ENCODE measurements at places on chromosomes 2 and 18.

- no peak for DNase-seq
Measured at GRCh38 chr2:866009-866680, 84.5 kb upstream of the SNTG2 start.

DNA sequence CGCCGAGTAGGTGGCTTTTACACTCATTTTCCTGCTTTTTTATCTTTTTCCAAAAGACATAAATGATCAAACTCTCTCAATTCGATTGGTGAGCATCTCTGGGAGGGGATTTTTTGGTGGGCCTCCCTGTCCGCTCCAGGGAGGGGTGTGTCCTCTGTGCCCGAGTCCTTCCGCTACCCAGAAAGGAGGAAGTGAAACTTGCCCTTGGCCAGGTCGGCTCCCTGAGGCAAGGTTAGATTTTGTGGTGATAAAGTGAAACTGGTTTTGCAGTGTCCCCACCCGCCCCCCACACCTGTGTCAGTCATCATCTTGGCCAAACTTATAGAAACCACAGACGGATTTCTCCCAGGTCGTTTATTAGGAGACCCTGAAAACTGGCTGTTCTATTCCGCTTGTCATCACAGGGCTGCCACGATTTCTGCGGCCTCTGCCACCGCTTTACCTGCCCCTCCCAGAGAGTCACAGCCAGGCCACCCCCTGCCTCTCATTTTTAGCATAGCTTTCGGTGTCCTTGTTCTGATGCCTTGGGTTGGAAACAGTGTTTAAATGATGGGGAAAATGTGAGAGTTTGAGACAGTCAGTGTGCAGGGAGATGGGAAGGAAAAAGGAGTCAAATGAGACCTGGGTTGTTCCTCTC is 93.6 kb downstream of the SH3BP4 start:
- DNase-seq = no peak

DNA sequence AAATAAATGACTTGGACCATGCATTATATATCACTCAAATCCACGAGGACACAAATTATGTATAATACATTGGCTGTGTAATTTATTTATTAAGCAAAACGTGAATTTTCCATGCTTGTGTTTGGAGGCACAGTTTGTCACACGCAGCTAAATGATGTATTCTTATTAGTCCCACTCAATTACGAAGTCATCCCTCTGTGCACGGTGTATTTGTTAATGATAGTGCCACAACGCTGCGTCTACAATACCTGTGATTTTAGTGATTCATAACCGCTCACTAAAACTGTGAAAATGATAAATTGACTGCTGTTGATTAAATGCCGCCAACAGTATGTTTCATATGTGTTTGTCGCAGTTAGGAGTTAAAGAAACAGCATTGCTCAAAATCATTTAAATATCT is 358.3 kb downstream of the ZNF516 start:
- DNase-seq = no peak

DNA sequence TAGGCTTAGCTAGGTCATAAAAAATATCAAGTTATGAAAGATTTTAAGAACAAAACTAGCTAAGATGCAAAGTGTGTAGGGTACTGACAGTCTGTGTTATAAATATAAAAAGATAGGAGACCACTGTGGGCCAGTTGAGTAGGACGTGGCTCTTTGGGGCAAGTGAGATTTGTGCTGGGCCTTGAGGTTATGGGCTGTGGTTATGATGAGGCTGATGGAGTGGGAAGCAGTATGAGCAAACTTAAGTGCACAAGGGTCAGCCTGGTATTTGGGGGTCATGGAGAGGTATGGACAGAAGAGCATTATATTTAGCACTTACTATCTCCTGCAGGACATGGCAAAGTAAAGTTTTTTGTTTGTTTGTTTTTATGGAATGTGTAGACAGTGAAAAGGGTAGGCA is 70.1 kb downstream of the SETBP1 start:
- DNase-seq = no peak

DNA sequence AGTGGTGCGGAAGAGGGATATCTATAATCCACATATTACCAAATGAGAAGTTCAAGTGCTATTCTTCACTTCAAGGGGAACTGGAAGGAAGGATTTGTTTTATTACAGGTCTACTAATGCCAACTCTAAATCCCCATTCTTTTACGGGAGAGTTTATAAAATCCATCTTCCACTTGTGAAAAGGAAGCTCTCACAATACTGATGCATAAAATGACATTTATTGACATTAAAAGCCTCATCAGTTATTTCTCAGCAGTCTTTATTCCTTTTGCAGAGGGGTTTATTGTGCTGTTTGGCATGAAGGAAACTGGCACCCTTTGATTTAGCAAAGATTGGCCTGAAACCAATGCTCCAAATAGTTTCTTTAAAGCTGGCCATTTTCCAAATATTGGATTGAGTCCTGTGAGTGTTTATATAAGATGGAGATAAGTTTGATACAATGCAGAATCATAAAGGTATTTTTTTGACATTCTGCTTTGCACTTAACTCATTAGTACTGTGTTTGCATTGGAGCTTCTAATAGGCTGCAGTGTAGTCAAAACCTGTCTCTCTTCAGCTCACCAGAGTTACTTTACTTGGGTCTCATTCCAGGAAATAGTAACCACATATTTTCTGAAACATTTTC is 26.6 kb downstream of the LRP1B start:
- DNase-seq = no peak

GRCh38 chr18:56508370-56509036 is 129.9 kb downstream of the TXNL1 start:
- no peak for DNase-seq

- DNase-seq = no peak
Measured at GRCh38 chr18:44682201-44682870, 1.6 kb downstream of the SETBP1 start.

DNA sequence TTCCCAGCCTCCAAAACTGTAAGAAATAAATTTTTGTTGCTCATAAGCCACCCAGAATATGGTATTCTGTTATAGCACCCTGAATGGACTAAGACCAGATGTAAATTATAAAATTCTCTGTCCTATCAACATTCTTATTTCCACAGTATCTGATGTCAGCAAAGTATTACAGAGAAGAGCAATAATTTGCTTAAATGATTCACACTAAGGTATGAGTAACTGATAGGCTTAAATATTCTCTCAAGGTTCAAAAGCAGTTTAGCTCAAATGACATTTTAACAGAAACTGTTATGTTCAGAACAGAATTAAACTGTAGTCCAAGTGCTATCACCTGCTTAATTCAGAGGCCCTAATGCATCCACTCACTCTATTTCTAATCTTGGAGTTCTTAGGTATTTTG is 12.8 kb downstream of the SESTD1 start:
- no peak for DNase-seq

GRCh38 chr2:71282493-71282892 is 49.1 kb upstream of the ZNF638 start:
- no peak for DNase-seq

DNA sequence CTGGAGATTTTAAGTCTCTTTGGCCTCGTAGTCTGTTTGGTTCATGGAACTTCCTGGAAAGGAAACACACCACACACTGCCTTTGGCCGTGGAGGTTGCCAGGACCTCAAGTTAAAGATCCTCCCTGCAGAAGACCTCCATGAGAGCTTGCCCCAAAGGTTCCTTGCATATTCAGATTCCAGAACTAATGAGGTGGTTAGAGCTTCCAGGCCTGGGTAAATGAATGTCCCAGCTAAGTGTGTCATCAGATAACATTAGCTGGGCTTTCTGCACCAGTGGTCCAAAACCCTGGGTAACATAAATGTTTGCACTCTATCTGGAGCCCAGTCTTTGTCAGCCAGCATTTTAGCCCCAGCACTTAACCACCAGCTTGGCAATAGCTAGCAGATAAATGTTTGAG is 122.1 kb upstream of the EML6 start:
- no peak for DNase-seq

- DNase-seq = no peak
Measured at GRCh38 chr2:42761554-42761953, 2.4 kb downstream of the OXER1 start.

DNA sequence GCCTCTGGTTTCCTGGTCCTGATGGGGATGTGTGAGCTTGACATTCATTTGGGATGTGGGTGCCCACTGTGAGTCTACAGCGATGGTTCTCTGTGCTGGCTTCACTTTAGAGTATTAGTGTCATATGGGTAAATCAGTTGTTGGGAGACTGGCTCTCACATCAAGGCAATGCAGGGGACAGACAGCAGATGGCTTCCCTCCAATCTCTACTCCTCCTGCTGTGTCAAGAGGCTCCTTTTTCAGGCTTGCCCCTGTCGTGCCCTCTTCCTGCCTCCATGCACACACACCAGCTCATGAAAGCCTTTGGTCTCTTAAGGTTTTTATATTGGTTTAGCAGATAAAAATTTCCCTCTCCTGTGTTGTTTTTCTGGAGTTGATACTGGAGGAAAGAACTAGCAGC is 315.6 kb downstream of the RDH14 start:
- no peak for DNase-seq

DNA sequence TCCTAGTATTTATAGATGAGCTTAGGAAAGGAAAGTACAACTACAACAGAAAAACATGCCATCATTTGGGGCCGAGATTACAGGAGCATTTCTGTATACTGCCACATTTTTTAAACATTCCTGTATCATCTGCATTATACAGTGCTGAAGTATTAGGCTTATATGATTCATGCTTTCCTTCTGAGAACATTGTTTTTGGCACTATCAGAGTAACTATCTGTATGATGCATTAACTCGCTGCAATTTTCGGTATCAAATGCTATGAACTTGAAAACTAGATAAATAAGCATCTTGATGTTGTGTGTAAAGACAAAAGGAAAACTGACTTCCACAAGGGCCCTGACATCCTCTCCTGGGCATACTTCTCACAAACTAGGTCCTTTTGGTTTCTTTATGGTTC is 102.0 kb downstream of the RIT2 start:
- DNase-seq = no peak

GRCh38 chr2:103875131-103875530 is 978.8 kb upstream of the POU3F3 start:
- DNase-seq = no peak

DNA sequence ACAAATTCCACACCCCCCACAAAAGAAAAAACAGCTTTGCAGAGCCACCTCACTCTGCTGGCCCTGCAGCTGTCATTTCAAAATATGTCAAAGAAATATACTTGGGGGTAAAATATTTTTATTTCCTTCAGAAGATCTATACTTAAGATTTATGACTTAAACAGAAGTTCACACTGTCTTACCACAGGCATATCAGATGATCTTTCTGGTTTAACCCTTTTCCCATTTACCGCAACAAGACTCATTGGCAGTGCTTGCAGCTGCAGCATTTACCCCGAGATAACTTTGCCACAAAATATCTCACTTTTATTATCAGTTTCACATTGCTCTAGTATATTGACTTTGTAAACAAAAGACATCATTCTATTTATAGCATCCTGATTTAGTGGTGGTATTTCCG is 21.6 kb upstream of the SLC35G4 start:
- DNase-seq = no peak

DNA sequence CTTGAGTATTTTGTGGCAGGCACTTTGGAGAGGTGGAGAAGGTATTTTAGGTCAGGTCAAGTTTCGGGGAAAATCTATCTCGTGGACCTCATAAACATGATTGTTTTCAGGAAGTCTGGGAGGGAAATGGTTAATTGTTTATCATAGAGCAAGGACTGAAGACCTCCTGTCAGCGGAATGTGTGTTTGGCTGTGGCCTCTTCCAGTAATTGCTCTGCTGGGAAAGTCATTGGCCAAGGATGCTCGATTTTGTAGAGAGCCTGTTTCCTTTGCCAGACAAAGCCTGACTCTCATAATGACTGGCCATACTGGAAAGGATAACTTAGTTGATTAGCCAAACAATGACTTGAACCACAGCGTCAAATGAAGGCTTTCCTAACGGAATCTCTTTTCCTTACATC is 30.0 kb downstream of the IL1R2 start:
- DNase-seq = no peak

GRCh38 chr2:225290757-225291400 is 108.6 kb upstream of the NYAP2 start:
- DNase-seq = no peak

DNA sequence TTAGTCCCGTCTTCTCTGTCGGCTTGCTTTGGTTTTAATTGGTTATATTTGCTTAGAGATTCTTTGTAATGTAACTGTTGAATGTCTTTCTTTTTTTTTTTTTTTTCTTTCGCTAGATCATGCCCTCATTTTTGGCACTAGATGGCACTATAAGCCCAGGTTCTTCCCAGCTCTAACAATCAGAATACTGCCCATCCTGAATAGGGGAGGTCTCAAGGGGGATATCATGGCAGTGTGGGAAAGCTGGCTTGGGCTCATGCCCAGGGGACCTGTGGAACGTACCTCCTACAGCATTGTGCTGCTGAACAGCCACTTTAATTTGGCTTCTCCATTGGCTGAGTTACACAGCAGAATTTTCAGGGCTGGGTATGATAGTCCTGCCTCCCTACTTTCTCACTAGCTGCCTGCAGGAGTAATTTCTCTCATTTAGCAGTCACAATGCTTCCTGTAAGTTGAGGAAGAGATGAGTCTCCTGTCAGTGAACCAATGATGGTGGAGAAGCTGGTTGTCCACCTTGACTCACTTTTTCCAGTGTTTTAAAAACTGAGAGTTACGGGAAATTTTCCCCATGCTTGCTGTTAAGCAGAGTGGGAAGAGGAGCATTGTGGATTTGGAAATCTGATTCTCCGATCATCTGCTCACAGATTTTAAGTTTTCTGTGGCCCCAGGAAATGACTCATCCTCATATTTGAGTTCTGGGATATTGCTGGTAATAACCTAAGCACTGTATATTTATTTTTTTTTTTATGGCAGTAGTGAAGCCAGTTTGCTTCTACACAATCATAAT is 47.2 kb downstream of the RAD51AP2 start:
- peak; percentile 40 for DNase-seq

DNA sequence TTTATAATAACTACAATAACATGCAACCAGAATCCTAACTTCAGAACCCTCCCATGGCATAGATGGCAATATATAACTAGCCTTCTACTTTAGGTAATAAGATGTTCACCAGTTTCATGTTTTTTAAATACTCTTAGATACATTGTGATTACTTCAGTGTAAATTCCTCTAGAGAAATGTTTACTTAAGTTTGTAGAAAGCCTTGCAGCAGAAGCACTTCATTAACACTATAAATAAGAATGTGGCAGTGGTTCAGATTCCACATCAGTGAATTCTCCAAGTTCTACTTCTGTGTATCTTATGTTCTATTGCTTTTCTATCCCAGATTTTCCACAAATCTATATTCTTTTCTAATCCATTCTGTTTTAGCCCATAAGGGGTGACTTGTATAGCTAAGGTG is 1.2 kb upstream of the RAD51AP2 start:
- no peak for DNase-seq

- peak; percentile 29 for DNase-seq
Measured at GRCh38 chr2:46481198-46482193, 2.1 kb downstream of the TMEM247 start.

DNA sequence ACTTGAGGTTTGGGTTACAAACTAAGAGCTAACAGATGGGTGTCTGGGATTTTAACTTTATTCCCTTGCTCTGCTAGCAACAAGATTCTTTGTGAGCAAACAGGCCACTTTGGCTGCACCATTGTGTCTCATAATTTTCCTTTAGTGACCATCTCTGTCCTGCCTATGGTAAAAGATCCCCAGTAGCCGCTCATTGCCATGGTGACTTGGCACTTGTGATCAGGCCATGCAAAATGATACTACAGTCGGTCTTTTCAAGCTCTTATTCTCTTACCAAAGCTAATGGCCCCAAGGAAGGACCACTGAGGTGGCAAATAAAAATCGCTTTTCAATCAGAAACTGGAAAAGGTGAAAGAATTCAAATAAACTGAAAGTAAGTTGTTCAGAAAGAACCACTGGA is 836.9 kb downstream of the MBD2 start:
- DNase-seq = no peak
